ENCODE measurements at places on chromosomes 5 and 9.
A peak's percentile ranks its signal among the peaks of the same experiment; 100 is the strongest.

DNA sequence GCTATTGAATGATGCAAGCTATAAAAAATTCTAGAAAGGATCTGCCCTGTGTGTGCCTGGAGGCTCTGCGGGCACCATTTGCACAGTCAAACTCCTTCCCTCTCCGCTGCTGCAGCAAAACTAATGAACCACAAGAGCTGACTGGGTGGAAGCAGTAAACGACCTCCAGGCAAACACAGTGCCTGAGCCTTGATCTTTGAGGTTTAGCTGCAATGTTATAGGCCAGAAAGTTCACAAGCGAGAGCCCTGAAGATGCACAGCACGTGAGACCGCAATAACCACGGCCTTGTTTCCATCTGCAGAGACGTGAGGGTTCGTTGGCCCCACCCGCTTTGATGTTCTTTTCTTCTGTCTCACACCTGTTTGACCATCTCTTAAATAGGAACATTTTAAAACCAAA lies 69.2 kb upstream of the S1PR3 start:
- no peak for DNase-seq

DNA sequence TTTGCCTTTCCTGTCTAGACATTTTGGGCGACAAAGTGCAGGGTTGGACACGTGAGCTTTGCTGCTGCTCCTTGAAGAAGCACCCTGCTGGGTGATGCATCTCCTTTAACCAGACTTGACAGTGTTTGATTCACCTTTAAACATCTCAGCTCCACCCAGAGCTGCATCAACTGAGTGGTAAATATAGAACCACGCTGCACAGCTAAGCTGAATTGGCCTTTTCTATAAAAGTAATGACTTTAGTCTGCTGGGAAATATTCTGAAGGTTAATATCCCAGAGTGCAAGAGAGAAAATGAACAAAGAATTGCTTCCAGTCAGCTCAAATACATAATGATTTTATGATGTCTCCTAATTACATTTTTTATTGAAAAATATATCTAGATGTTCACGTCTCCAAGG lies 264.3 kb upstream of the ADCY2 start:
- no peak for DNase-seq

DNA sequence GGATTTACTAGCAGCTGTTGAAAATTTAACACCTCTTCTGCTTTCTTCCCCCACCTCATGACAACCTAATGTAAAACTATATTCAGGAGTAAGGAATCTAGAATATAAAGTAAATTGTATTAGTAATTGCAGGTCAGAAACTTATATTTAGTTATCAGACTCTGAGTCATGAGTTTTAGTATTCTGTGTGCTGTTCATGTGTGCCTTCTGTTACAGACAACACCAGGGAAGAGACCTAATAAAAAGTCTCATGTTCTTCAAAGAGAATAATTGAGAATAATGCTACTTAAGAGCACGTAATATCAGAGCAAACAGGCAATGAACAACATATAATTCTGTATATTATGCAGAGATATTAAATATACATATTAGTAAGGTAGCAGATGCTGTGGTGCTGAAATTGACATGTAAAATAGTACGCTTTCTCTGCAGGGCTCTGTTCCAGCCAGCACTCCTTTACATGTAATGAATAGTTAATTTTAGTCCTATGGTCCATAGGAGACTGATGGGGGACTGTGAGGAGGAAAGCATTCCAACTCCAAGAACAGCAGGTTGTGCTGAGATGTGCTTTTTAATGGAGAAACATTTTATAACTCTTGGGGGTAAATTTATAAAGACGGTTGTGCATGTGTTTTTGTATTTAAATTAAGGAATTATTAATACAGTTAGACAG lies 106.4 kb downstream of the ZSWIM6 start:
- DNase-seq: no peak

DNA sequence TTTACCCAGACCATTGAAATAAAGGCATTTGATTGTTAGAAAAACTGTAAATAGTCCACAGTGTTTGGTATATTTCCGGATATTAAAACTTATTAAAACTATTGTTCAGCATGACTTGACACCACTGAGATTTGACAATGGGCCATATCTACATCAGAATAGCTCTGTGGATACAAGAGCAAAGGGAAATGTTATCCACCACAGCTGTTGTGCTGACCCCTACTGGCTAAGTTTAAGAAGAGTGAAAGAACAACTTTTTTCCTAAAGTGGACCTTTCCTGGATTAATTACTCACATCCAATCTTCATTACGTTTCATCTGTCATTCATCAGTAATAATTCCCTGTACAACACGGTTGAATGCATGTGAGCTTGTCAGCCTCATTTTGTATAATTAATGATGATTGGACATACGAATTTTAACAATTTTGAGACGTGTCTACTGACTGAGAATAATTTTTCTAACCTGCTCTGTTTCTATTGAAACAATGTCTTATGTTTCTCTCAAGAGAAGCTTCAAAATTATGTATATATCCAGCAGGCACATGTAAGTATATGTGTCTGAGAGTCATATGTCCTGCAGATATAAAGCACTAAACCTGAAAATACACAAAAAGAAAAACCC lies 1952.6 kb downstream of the MAT2B start:
- DNase-seq: peak; percentile 22

DNA sequence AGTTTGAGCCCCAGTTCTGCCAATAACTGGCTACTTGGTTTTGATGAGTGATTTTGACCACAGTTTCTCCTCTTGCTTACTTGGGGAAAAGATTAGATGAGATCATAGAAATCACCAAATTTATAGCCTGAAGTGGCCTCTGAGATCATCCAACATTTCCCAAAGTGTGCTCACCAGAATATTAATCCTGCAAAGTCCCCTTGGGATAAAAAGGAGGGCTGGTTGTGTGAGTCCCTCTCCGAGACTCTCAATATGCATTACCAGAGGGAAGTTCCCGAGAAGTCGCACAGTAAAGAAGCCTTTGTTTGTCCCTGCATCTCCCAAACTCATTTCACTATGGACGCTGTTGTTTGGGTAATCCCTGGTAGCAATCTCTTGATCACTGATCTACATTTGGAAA lies 88.4 kb upstream of the ADRA1B start:
- no peak for DNase-seq

GRCh38 chr5:88401228-88401627 lies 132.6 kb upstream of the TMEM161B start:
- no peak for DNase-seq

- no peak for DNase-seq
Observed at GRCh38 chr5:99061299-99061698, 132.5 kb upstream of the CHD1 start.

DNA sequence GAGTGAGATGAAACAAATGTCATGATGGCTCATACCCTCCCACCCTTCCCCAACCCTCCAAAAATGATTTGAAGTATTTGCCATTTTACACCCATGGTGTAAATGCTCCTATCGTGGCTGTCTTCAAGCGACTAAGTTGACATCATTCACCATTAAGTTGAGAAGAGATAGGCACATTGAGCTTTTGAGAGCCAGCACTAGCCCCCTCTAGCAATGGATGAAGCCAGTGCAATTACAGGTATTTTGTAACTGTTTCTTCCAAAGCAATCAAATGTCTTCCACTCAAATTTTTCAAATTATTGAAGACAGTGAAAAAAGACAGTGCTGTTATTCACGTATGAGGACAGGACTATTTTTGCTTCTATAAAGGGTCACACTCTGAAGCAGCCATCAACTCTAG lies 371.5 kb upstream of the KLF4 start:
- no peak for DNase-seq

DNA sequence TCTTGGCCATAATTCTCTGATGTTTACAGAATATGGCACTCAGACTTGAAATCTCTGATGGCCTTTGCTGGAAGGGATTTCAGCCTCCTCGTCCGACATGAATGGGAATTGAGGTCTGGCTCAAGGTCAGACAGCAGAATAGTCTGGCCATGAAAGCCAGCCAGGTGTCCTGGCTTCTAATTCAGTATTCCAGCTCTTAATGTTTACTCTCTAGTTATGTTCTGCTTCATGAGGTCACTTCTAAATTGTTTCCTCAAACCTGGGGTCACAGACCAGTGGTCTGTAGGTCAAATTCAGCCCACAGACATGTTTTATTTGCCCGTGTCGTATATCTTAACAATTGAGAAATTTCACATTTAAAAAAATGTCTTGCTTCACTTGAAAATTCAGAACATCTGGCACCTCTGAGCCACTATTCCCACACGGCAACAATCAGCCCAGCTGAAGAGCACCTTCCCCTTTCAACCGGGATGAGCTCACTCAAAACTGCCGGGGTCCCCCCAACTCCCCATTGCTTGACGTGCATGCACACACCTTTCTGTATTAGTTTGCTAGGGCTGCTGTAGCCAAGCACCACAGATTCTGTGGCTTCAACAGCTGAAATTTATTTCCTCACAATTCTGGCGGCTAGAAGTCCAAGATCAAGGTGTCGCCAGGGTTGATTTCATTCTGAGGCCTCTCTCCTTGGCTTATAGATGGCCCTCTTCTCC lies 243.5 kb downstream of the ENC1 start:
- no peak for DNase-seq

DNA sequence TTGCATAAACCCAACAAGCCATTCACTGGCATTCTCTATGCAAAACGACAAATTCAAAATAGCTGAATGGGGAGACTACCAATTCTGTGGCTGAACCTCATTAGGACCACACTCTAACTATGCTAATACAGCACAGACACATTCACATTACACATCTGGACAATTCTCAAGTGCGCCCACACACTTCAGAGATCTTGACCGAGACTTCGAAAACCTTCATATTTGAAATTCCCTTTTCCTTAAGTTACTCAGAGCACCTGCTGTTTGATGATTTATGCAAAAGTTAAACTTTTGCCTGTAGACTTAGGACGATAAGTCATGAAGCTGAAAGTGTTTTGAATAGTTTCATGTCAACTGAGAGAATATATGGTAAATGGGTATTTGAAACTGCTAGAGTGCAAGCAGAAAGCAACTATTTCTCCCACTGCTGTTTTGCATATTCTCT lies 111.9 kb downstream of the FBN2 start:
- no peak for DNase-seq

- DNase-seq: no peak
Observed at GRCh38 chr5:68747521-68747920, 346.3 kb upstream of the SLC30A5 start.

DNA sequence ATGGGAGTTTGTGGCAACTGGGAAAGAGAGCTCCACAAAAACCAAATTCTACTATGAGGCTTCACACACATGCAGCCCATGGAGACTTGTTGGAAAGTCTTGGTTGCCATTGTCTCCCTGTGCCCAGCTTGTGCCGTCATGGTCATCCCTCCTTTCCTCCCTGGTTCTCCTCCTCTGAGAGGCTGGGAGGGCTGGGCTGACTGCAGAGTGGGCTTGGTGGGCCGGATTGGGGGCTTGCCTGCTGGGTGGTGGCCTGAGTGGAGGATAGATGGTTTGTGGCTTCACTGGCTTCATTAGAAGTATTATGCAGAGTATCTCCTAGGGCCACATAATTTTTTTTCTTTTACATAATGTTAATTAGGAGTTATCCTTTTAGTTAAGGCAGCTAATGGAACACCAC lies 52.3 kb upstream of the IRX2 start:
- DNase-seq: no peak

DNA sequence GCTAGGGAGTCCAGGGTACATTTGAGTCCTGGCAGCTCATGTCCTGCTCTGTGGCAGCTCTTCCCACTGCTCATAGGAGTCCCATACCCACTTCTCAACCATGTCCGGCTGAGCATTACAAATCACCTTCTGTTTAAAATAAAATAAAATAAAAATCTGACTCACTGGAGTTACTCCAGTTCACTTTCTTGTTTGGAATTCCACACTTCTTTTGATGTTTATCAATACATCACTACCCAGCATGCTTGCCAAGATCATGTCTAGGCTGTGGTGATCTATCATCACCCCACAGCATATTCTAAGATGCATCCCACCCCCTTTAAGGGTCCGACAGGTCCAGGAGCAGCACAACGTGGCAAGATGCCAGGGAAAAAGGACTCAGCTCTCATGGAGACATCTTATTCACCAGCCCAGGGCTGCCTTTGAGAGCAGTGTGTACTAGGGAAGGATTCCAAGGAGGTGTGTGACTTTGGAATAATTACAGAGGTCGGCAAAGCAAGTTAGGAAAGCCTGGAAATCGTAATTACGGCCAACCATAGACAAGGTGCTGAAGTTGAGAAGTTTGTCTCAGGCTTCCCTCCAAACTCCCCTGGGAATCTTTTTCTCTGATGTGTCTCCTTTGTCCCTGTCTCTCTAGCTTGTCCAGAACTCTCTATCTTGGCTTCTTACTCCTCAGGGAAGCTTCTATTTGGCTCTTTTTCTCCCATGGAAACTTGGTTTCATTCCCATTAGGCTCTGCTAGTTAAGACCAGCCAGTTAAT lies 111.4 kb upstream of the SLC1A3 start:
- no peak for DNase-seq

- DNase-seq: no peak
Observed at GRCh38 chr9:129497813-129498450, 123.0 kb downstream of the C9orf50 start.

DNA sequence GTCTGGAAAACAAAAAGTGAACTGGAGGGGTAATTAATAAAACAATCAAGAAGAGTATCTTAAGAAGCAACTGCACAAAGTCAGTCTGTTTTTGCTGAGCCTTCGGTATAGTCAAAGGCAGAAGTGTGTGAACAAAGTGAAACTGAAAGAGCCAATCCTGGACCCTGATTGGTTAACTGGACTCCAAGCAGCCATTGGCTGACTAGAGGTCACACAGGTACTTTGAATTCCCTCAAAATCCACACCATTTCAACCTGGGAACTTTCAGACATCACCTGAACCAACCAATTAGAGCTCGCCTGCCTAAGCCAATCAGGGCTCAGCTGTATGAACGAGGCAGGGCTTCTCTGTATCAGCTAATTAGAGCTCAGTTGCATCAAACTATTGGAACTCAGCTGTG lies 286.7 kb downstream of the TLE4 start:
- DNase-seq: no peak

GRCh38 chr5:139774980-139775661 lies 20.5 kb upstream of the PSD2 start:
- DNase-seq: peak; percentile 16

DNA sequence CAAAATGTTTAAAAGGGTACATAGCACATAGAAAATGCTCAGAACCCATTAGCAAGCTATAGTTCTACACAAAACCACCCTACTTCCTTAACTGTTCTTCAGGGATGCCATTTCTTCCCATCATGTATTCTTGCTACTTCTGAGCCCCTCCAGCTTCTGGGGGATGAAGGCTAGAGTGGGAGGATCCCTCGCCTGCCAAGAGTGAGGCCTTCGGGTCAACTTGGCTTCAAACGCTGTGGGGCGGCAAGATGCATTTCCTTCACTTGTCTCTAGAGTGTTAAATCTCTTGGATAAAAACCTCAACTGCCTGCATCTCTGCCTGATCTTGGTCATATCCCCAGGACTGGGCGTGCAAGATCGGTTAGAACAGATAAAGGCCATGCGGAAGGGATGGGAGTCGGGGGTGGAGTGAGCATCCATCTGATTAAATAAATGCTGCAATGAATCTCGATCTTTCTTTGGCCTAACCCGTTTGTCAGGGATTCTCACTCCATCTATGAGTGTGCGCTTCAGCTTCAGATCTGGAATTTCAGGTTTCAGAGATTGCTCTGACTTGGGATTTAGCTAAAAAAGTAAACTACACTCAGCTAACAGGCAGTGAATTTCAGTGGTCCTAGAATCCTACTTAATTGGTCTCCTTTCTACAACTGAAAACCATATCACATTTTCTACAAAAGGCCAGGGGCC lies 118.0 kb upstream of the PANK3 start:
- no peak for DNase-seq
